ENCODE measurements at places on chromosomes 1 and 21. TPM values are rescaled to one million over a fixed set of nuclear protein-coding genes. Genes with fewer than 3 reads are reported as not detected.

The IFI44L gene
- 6.5 TPM for total RNA-seq

The TENT5C gene
- total RNA-seq, result 16.7 TPM

GRCh38 chr1:18746981-18747380 lies 112.5 kb downstream of the TAS1R2 start:
- DNase-seq, result no peak

- peak; percentile 69 for DNase-seq
Measured at GRCh38 chr1:41875487-41875886, 43.2 kb downstream of the HIVEP3 start.

DNA sequence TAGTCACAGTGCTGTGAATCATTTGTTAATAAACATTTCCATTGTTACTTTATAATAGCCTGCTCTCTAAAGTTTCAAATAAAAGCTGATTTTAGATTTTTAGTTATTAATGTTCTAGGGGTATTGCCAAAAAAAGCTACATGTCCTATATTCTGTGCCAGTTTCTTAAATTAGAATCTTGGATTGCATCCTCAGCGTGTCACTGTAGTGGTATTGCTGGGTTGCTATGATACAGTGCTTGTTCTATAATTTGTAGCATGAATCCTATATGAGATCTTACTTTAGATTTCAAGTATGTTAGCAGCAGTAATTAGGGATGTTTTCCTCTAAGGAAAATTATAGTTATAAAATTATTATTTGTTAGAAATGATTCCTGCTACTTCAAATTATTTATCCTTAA lies 16.4 kb downstream of the PPP2R5A start:
- no peak for DNase-seq

Data from left ventricle myocardium superior (tissue), 1 donor.